ENCODE measurements at places on chromosomes 4 and X.

DNA sequence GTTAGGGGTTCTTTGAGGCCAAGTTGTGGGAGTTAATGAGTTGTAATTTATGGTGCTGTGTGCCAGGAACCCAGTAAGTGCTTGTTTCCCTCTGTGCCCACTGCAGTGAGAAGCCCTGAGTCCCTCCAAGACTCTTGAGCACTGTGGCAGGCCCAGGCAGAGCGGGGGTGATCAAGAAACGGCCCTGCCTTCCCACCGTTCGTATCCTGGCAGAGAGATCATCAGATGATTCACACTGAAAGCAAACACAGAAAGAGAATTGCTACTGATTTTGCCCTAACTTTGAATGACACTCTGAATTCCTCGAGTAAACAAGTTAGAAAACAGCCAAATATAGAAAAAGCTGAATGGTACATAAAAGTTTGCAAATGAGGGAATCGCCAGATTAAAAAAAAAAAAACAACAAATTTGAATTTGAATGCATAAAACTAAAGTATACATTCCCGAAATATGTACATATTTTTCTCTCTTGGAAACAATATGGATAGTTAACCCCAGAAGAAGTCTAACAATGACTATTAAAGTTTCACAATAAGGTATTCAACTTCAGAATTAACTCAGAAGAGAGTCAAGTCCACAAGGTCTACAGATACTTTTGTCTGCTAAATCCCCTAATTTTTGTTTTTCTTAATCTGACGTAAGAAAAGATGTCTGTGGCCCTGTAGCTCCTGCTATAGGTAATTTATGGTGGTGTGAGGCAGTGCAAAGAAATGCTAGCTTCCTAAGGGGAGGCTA lies 71.8 kb downstream of the AFAP1 start:
- no peak for DNase-seq

DNA sequence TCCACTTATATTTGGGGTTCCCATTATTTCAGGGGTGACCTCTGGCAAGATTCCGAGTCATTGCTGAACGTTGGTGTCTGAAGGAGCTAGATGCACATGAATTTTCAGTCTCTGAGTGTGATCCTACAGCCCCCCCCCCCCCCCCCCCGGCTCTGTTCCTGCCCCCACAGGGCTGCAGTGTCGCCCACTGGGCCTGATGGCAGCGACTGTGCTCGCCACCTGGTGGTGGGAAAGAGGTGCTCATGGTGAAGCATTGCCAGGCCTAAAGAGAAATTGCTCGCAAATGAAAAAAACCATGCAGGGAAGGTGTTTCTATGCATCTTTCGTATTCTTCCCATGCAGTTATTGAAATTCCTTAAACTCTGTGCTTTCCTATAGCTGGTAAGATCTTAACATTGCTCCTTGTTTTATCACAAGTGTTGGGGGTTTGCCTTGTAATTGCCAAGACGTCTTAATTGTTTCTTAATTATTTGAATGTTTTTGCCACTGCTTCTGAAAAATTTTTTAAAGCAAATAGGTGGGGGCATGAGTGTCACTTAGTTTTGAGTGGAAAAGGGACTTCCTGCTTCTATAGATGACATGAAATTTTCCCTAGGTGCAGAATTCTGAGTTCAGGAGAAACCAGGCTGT lies 63.2 kb downstream of the CLDN22 start:
- DNase-seq = no peak

DNA sequence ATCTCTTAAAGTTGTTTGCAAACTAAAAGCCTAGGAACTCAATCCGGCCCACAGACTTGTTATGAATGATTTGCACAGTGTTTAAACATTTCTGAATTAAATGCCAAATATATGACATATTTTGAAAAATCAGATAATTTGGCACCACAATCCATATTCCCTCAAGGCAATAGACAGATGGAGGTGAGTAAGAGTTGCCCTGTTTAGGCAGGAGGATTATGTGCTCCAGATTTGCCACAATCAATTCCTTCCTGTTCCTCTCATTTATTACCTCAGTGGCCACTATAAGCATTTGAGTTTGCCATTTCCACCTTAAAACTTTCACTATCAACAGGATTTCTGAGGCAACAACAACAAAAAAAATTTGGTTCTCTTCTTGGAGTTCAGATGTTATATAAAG lies 18.7 kb downstream of the UBA6 start:
- DNase-seq = no peak

DNA sequence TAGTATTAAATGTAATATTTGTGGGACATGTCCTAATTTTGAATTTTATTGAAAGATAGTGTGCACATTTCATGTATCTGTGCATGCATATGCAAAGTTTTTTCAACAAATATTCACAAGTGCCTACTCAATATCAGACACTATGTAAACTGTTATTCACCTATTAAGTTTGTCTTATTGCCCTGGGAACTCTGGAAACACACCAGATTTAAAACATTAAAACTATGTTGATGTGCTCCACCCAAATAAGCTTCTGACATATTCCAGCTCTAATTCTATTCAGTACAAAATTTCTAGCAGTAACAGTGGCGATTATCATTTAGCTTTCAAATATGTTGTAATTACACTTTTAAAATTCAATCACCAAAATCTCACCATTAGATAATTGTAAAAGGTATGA lies 183.1 kb upstream of the TTC29 start:
- no peak for DNase-seq

GRCh38 chr4:9877123-9877522 lies 95.7 kb downstream of the DRD5 start:
- no peak for DNase-seq

DNA sequence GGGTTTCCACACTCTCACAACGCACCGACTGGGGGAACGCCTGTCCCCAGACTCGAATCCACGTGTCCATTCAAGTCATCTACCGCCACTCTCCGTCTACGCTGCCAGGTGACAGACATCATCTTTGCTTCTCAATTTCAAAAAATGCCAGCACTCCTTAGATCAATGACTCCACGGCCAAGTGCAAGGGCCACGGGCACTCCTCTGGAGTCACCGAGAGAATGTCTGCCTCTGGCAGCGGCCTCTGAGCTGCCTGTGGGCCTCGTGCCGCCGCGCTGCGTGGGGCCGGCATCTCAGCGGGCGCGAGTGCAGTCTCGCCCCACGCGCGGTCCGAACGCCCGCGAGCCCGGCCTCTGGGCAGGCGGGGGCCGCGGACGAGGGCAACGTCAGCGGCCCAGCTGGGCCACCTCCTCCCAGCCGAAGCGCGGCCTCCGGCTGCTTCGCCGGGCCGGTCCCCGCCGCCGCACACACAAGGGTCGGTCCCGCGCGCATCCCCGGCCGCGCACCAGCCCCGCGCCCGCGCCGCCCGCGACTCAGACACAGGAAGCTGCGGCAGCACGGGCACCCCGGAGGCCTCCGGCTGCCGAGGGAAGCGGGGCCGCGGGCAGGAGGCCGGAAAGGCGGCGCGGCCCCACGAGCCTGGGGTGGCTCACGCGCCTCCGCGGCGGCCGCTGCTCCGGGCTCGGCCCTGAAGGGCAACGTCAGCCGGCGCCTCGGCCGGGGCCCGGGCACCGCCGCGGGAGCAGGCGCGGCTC lies 450 bp downstream of the ACSL1 start:
- no peak for DNase-seq

DNA sequence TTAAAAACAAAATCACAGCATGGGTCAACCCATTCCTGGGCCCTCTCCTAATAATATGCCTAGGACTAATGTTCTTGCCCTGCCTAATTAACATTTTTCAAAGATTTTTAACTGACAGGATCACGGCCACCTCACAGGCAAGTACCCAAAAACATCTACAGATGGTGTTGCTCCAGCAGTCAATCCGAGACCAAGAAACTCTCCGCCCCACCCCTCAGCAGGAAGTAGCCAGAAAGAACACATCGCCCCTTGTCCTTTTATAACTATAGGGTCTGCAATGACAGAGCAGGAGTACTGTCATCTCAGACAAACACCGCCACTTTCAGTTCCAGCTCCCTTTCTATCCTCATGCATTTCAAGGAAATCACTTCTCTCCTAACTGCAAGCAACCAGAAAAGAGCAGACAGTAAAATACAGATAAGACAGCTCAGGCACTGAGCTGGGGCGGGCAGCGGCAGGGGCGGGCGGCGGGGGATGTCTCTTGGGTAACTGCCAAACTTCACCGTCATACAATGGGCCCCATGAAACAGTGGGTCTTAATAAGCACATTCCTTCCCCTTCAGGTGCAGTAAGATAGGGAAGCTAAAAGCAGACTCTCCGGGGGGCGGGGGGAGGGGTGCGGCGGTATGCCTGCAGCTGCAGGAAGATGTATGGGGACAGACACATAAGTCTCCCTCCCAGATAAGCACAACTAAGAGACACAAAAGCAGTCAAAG lies 67.4 kb downstream of the ZNF182 start:
- no peak for DNase-seq

- DNase-seq = no peak
These were observed 124.9 kb downstream of the STOX2 start for GRCh38 chr4:184030036-184030435.

GRCh38 chr4:171891038-171891437 lies 77.8 kb downstream of the GALNTL6 start:
- no peak for DNase-seq

DNA sequence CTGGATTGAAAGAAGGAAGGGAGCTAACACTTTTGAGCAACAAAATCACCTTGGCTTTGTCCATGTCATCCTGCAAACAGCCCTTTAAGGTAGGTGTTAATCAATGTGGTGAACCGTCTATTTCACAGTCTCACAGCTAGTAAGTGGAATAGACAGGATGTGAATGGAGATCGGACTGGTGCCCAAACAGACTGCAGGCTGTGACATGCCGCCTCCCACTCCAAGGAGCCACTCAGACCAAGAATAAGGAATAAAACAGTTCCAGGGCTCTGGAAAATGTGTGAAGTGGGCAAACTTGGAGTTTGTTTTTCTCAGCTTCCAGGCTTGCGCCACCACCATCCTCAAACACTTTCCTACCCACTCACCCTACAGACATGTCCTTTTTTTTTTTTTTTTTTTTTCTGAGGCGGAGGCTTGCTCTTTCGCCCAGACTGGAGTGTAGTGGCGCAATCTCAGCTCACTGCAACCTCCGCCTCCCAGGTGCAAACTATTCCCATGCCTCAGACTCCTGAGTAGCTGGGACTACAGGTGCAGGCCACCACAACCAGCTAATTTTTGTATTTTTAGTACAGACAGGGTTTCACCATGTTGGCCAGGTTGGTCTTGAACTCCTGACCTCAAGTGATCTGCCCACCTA lies 57.7 kb upstream of the SEC24B start:
- DNase-seq = no peak

DNA sequence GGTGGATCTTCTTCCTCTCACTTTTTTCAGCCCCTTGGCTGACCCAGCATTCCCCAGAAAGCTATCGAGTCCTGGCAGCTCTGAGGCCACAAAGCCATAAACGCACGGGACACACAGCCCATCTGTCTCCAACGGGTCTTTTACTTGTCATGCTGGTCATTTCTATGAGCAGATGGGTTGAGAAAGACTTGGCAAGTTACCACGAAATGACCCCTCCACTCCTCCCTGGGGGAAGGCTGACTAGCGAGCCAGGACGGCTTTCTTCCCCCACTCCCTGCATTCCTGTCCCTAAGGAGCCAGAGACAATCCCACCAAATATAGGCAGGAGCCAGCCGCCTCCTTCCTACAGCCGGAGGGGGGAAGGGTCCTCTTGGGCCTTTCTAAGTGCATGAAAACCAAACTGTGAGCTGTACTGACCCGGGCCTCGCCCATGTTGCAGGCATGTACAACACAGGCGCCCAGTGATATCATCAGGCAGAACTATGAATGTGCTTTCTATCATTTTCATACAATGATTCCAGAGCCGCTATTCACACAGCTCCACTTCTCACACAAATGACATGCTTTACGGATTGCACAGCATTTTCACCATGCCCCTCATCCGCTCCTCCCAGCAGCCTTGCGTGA lies 28.6 kb downstream of the AFAP1 start:
- DNase-seq = no peak

DNA sequence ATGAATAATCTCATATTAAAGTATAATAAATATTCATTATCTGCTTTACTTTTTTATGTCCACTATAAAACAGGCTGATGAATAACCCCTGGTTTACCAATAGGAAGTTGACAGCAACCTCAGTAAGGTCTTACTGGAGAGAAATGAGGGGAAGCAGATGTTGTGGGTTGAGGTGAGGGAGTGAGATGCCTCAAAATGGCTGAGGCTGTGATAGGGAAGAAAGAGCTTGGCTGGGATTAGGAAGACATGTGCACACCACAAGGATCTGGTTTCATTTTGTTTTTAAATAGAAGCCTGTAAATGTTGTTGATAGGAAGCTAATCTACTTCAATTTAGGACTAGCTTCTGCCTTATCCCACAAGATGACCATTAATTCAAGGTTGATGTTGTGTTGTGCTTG lies 14.4 kb upstream of the CYBB start:
- no peak for DNase-seq

DNA sequence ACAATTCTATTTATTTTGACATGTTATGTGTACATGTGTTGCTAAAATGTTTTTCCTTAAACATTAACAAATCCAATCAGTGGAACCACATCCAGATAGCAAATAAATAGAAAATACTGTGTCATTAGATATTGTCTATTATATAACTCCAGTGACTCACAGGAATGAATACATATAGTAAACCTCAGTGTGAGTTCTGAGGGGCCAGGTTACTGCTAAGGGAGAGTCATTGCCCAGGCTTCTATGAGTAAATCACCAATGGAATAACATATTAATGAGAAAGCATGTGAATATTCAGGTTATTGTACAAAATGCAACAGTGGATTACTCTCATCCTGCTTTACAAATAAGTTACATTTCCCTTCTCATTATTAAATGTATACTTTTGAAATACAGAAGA lies 27.2 kb downstream of the TACR3 start:
- no peak for DNase-seq

DNA sequence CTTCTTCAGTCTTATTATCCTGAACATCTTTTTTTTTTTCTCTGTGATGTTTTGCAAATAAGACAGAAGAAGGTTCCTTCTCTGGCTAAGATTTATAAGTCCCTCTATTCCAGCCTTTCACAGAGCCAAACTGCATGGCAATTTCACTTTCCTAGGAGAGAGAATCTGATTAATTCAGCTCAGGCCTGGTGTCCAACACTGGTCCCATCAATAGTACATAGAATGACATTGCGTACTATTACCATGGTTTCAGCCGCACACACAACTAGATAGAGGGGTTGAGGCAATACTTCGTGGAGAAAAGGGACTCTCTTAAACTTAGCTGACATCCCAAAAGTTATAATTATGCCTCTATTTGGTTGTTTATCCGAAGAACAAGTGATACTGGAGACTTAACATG lies 18.5 kb downstream of the DCAF8L2 start:
- no peak for DNase-seq
